IPS DF 6.9 (cell line): ENCODE measurements at places on chromosomes 6 and 20.

DNA sequence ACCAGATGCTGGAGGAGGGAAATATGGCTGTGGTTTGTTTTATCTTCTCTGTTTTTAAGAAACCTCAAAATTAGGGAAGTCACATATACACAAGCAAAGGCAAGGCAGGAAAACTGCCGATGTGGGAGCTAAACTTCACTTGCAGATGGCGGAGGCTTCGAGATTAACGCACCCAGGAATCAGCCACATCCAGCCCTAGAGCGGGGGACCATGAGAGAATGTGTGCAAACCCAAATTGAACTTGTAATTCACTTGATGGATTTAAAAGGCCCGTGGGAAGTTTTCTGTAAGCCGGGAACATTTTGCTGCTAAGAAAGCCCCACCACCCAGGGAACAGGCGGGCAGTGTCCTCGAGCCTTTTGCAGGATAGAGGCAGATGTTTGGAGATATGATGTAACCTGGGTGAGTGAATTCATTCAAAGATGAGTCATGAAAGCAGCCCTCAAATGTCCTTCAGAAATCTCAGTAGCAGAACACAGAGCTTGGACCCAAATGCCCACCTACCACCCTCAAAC is 39.9 kb downstream of the PREX1 start:
- DNase-seq = no peak

GRCh38 chr20:41064377-41064776 is 35.8 kb downstream of the TOP1 start:
- no peak for DNase-seq

- no peak for DNase-seq
Measured at GRCh38 chr6:3228046-3228671, 706 bp upstream of the TUBB2B start.

GRCh38 chr6:128394167-128394566 is 126.2 kb downstream of the PTPRK start:
- no peak for DNase-seq
